ENCODE measurements at places on chromosomes 11 and 22.
A peak's percentile ranks its signal among the peaks of the same experiment; 100 is the strongest.

- H3K27me3 ChIP-seq: no peaks in the 10 kb centered on the region
- peaks cover 10% of the 10 kb centered on the region for H3K36me3 ChIP-seq
These were observed 31.9 kb downstream of the PPP2R1B start for GRCh38 chr11:111734101-111734953.

DNA sequence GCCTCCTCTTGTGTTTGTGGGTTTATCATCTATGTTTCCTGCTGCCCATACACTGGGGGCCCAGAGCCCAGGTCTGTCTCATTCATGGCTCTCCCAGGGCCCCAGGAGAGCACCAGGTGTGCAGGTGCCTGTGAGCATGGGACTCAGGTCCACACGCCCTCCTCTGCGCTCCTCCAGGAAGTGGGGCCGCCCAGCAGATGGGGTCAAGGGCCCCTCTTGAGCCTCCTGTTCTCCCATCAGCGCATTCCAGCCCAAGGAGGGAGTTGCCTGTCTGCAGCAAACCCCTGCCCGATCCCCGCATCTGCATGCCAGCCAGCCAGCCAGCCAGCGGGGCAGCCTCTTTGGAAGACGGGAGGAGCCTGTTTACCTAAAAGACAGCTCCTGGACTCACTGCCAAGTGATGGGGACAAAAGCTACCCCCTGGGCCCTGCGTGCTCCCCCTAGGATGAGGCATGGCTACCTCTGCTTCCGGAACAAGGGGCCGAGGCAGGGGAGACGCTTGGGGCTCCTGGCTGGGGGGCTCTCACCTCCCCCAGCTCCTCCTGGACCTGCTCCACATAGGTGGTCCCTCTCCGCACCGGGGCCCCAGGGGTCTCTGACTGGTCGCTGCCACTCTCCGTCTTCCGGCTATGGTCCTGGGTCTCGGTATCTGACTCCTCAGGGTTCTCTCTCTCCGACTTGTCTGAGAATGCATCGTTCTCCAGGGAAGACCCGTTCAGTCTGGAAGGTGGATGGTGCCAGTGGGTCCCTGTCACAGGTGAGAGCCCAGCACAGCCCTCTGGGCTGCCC, 49.7 kb upstream of the CARS1 start:
- H3K27ac ChIP-seq: no peak overlapping the region
- H3K27me3 ChIP-seq: no peaks in the 10 kb centered on the region
- no peaks in the 10 kb centered on the region for H3K36me3 ChIP-seq
- no peaks in the 10 kb centered on the region for H3K4me1 ChIP-seq
- H3K4me3 ChIP-seq: no peak overlapping the region
- no peak for DNase-seq

GRCh38 chr11:111395081-111395480, 16.0 kb upstream of the POU2AF1 start:
- no peak for DNase-seq
- H3K27me3 ChIP-seq: no peaks in the 10 kb centered on the region

GRCh38 chr11:95888439-95888838, 35.5 kb downstream of the MTMR2 start:
- no peak overlapping the region for H3K4me3 ChIP-seq
- no peaks in the 10 kb centered on the region for H3K27me3 ChIP-seq
- no peak for DNase-seq

DNA sequence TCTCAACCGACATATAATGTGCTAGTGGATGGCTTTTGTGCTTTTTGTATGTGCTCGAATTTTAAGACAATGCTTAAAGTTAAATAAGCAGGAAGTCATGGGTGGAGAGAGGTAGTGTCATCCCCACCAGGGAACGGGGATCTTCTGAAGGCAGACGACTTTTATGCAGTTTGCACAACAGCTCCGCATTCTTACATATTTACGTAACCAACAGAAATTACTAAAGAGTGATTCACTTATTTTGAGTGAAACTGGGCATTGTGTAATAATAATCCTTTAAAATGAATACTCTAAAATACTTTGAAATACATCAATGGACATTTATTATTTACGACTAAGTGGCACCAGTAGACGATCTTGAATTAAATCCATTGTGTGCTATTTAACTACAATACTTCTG, 305.1 kb downstream of the CNTN5 start:
- H3K4me3 ChIP-seq: no peak overlapping the region
- H3K27me3 ChIP-seq: no peaks in the 10 kb centered on the region
- no peaks in the 10 kb centered on the region for H3K4me1 ChIP-seq

- no peak overlapping the region for H3K27ac ChIP-seq
- no peaks in the 10 kb centered on the region for H3K4me1 ChIP-seq
- H3K27me3 ChIP-seq: peaks cover 2% of the 10 kb centered on the region
These were observed 43.4 kb upstream of the A4GALT start for GRCh38 chr22:42763965-42764480.

GRCh38 chr11:10670099-10670498, 23.5 kb downstream of the IRAG1 start:
- no peaks in the 10 kb centered on the region for H3K4me1 ChIP-seq
- H3K36me3 ChIP-seq: no peaks in the 10 kb centered on the region
- DNase-seq: no peak
- H3K27ac ChIP-seq: no peak overlapping the region

- H3K36me3 ChIP-seq: peaks cover 8% of the 10 kb centered on the region
- no peak for DNase-seq
- H3K27me3 ChIP-seq: no peaks in the 10 kb centered on the region
- H3K27ac ChIP-seq: no peak overlapping the region
These were observed 16.4 kb upstream of the COX8A start for GRCh38 chr11:63958008-63958407.

DNA sequence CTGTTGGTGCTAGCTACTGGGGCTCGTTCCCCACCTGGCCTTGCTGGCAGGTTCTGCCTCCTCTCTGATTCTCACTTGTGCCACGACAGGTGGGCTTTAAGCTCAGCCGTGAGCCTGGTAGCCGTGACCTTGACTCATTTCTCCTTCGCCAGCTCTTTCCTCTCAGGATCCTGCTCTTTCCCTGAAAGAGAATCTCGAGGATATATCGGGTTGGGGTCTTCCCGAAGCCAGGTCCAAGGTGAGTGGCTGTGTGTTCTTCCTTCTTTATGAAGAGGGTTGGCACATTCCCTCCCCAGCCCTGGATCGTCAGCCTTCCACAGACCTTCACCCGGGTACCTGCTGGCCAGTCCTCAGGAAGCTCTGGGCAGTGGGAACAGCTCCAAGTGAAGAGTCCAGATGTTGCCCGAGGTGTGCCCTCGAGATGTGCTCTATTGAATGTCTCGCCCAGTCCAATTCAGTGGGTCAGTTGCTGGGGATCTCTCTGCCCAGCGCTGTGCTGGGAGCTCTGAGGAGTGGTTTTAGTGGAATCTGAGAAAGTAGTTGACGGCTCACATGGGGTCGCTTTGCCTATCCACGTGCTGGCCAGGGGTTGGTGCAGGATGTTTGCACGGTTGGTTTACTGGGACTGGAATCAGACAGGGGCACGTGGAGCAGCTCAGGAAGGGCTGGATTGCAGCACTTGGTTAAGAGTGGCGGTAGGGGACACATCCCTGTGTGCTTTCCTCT, 1.4 kb downstream of the ZNF74 start:
- peak overlapping the region; percentile 63 for H3K27ac ChIP-seq
- H3K36me3 ChIP-seq: peaks cover 4% of the 10 kb centered on the region
- peaks cover 35% of the 10 kb centered on the region for H3K4me1 ChIP-seq
- peak overlapping the region; percentile 85 for H3K4me3 ChIP-seq
- H3K27me3 ChIP-seq: no peaks in the 10 kb centered on the region
- no peak for DNase-seq

- peaks cover 36% of the 10 kb centered on the region for H3K4me1 ChIP-seq
- no peaks in the 10 kb centered on the region for H3K27me3 ChIP-seq
- no peak for DNase-seq
- peak overlapping the region; percentile 44 for H3K27ac ChIP-seq
- no peak overlapping the region for H3K4me3 ChIP-seq
- peaks cover 7% of the 10 kb centered on the region for H3K36me3 ChIP-seq
These were observed 70.2 kb upstream of the EED start for GRCh38 chr11:86174101-86175046.

Data from activated naive CD8-positive, alpha-beta T cell treated with anti-CD3 and anti-CD28 coated beads, Interleukin-2, amount 50 U/mL, for 24 hours (primary cell).